ENCODE measurements at places on chromosomes 6 and 20.

- no peak for DNase-seq
Measured at GRCh38 chr20:63172726-63173125, 43.2 kb downstream of the YTHDF1 start.

DNA sequence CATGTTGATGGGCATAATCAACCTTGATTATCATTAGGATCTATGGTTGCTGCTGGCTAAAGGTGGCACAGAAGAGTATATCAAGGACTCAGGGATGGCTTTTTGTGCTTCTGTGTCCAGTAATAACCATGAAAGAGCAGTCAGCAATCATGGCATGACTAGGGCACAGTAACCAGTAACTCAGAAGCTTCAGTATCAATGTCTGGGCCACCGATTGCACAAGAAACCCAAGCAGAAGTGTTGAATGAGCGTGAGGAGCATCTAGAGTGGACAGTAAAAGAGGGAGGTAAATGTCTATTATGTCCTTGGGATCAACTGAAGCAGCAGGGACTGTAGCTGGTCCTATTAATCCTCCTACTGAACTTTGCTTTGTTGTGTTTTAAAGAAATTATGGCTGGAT lies 81.5 kb upstream of the F13A1 start:
- DNase-seq = no peak

DNA sequence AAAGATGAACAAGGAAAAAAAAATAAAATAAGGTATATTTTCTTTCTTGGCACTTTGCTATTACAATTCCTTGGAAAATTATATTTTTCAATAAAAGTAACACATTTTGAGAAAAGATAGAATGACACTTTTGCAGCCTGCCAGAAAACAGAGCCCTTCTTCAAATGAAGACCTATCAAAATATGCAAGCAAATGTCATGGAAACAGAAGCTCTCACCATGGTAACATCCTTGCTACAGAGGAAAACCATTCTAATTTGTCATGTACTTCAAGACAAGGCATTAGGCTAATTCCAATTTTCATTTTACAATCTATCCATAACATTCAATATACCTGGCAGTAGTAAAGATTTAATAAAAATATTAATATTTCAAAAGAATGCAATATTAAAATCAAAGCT lies 177.9 kb downstream of the RNGTT start:
- no peak for DNase-seq

GRCh38 chr6:11384531-11385309 lies 152.3 kb upstream of the NEDD9 start:
- DNase-seq = no peak

- no peak for DNase-seq
Measured at GRCh38 chr6:516213-516612, 124.7 kb downstream of the IRF4 start.

- DNase-seq = no peak
Measured at GRCh38 chr6:84553527-84553926, 210.9 kb downstream of the TBX18 start.

DNA sequence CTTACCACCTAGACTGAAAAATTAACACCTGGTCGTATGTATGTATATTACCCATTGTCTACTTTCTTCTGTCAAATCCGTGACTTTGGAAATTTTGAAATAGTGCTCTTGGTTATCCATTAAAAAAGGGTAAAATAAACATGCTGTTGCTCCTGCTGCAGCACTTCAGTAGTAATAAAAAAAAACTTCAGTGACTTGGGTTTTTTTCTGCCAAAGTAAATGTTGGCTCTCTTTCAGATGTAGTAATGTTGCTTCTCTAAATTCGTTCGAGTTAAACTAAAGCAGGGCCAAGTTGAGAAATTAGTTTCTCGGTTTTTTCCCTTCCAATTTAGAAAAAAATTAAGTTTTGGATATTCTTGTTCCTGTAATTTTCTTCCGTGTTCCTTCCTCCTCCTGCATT lies 34.2 kb downstream of the JARID2 start:
- no peak for DNase-seq

DNA sequence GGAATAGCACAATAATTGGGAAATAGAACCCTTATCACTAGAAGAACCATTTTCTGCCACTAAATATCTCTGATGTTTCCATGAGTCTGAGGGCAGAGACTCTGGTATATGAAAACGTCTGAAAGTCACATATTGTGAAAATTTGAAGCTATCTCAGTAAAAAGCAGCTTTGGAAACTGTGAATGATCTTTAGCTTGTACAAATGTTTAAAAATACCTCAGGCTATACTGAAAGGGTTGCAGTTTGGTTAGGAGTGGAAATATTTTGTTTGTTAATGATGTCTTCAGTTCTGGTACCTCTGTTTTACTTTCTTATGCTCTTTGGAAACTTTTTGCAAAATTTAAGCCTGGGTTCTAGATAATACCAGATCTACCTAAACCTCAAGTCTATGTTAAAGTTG lies 135.0 kb downstream of the SLC16A10 start:
- no peak for DNase-seq

- DNase-seq = no peak
Measured at GRCh38 chr6:32815115-32815514, 1.7 kb downstream of the HLA-DOB start.

GRCh38 chr20:4812216-4812615 lies 90.5 kb downstream of the PRND start:
- no peak for DNase-seq

DNA sequence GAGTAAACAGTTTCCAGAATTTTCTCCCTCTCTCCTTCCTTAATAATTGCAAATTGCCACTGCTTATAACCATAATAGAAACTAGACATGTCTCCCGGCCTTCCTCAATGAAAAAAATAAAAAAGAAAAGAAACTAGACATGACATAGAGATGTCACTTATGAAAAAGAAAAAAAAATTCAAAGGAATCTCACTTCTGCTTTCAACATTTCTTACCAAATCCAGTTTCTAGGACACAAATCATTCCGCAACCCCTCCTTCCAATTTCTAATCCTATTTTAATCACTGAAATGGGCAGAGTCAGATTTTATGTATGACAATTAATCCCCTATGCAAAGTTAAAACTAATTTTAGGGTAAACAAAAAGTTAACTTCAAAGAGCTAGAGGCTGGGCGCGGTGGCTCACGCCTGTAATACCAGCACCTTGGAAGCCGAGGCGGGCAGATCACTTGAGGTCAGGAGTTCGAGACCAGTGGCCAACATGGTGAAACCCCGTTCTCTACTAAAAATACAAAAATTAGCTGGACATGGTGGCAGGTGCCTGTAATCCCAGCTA lies 40.1 kb upstream of the EEF1A1 start:
- DNase-seq = no peak

DNA sequence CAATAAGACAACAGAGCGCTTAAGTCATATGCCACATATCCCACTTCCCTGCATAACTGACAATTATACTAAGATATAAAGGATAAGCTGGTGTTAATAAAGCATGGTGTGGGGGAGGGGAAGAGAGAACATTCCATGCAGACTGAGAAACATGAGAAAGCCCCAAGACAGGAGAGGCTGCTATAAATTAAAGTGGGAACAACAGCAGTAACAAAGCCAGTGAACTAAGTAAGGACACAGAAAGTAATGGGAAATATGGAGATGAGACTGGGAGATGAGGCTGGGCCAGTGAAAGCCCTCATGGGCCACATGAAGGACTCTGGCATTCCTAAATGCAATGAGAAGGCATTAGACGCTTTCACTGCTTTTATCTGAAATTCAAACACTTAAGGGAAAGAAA lies 41.3 kb downstream of the SESN1 start:
- DNase-seq = no peak

GRCh38 chr6:71294121-71294523 lies 5.5 kb downstream of the OGFRL1 start:
- no peak for DNase-seq

DNA sequence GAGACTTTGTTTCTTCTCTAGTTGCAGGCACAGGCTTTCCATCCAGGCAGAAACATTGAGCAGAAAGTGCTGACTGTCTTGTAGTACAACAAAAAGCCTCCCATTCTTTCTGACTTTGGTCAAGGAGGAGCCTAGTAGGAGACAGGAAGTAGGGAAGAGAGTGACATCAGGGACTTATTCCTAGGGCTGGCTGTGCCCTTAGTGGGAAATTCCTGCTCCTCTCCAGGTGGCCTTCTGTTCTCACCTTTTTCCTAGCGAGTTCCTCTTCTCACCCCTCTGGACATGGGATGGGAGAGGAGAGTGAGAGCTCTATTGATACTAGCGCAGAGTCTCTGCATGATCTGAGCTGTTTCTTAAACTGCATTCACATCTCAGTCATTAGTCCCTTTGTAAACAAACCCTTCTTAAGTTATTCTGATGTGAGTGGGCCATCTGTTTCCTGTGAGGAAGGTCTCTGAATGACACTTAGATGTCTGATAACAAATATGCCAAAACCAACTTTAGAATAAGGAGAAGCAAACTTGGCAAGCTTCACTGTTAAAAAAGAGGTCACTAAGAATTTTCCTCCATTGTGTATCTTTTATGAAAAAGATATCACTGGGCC lies 455.0 kb downstream of the GJA1 start:
- no peak for DNase-seq

GRCh38 chr6:166488076-166488685 lies 98.3 kb downstream of the RAMACL start:
- peak; percentile 90 for DNase-seq

GRCh38 chr6:44051515-44051914 lies 75.7 kb downstream of the MRPL14 start:
- DNase-seq = no peak

GRCh38 chr6:32332433-32332832 lies 39.3 kb downstream of the TSBP1 start:
- no peak for DNase-seq

- DNase-seq = no peak
Measured at GRCh38 chr6:150202404-150202803, 59.6 kb downstream of the PPP1R14C start.

DNA sequence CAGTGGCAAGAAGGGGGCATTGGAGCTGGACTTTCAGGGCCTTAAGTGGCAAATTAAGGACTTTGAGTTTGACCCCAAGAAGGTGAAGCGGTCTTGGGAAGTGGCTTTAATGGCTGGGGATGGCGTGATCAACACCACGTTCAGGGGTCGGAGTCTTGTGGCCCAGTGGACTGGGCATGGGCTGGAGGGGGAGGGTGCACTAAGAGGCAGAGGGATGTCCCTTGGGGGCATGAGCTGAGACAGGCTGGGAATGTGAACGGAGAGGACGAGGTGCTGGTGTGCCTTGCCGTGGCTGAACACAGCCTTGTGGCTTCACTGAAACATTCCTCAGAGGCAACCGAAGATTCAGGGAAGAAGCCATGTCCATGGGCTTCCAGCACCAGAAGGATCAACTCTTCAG lies 227.0 kb downstream of the SYNDIG1 start:
- DNase-seq = no peak

DNA sequence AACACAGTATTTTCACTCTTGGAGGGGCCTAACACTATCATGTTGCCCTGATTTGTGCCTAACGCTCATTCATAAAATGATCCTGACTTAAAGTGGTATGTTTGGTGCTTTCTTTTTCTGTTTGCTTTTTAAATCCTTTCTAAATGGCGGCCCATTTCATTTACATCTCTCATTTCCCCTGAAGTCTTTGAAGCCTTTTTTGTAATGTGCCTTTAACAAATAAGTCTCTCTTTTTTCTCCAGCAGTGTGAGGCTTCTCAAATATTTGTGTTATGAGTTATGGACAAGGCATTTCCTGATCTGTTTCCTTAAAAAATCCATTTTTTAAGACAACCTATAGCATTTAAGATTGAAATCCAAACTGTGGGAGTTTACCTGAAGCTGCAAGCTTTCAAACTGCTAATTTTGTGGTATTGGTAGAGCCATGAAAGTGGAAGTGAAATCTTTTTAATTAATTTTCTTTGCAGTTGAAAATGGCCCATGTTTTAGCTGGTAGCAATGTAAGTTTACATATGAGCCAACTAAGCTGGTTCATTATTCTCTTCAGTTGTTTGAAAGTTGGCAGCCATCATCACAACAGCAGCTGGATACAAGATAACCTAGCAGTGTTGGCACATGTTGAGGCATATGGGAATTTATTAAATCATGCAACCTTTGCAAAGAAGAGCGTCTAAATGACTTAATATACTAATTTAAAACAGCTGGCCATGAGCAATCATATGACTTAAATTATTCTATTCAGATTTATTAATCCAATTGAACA lies 469.7 kb downstream of the CDKAL1 start:
- no peak for DNase-seq

- no peak for DNase-seq
Measured at GRCh38 chr6:108587258-108588059, 26.7 kb downstream of the FOXO3 start.

DNA sequence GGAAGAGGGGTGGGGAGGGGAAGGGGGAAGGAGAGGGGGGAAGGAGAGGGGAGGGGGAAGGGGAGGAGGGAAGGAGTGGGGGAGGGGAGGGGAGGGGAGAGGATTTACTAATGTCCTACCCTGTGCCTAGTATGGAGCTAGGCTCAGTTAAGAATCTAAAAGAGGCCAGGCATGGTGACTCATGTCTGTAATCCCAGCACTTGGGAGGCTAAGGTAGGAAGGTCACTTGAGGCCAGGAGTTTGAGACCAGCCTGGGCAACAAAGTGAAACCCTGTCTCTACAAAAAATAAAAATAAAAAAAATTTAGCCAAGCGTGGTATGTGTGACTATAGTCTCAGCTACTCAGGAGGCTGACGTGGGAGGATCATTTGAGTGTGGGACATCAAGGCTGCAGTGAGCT lies 13.0 kb downstream of the UBE2J1 start:
- DNase-seq = no peak
